Stimulated activated CD8-positive, alpha-beta memory T cell treated with anti-CD3 and anti-CD28 coated beads, Interleukin-15, amount 100 ng/mL, for 4 hours (primary cell): ENCODE measurements at places on chromosomes 3 and 15.

GRCh38 chr15:40075298-40076044 is 33.2 kb downstream of the BMF start:
- DNase-seq: no peak

DNA sequence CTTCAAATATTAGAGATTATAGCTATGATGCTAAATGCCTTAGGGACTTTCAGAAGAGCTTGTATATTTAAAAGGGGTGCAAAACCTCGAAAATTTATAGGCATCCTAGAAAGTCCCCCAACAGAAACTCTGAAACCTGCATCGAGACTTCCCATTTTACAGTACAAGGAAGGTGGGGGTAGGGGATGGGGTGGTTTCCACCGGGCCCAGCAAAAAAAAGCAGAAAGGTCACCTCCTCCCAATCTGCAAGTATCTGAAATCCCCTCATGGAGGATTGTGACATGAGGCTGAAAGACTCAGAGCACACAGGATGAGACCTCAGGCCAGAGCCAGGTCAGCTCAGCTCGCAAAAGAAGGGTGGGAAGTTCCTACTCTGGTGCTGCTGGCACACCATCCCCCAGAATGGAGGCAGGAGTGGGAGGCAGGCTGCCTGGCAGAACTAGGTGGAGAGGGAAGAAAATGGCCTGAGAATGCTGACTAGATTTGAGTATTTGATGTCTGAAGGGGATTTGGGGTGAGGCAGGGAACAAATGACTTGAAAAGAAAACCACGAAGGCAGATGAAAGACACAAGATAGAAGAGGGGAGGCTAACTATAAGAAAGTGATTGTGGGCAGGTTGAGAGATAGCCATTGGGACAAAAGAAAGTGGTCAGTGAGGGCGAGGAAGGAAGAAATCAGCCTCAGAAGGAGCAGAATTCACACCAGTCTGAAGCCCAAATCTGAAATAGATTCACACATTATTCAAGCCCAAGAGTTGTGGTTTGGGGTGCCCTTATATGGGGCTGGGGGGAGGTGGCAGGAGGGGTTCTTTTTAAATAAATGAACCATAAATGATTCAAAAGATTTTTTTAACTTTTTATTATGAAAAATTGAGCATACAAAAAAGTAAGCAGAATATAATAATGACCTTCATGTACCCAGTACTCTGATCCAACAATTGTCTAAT is 22.5 kb upstream of the TSC22D2 start:
- DNase-seq: no peak

- DNase-seq: no peak
These were observed 125.9 kb downstream of the TPRA1 start for GRCh38 chr3:127464642-127465041.

- no peak for DNase-seq
These were observed 25.8 kb downstream of the GREM1 start for GRCh38 chr15:32743411-32744140.

DNA sequence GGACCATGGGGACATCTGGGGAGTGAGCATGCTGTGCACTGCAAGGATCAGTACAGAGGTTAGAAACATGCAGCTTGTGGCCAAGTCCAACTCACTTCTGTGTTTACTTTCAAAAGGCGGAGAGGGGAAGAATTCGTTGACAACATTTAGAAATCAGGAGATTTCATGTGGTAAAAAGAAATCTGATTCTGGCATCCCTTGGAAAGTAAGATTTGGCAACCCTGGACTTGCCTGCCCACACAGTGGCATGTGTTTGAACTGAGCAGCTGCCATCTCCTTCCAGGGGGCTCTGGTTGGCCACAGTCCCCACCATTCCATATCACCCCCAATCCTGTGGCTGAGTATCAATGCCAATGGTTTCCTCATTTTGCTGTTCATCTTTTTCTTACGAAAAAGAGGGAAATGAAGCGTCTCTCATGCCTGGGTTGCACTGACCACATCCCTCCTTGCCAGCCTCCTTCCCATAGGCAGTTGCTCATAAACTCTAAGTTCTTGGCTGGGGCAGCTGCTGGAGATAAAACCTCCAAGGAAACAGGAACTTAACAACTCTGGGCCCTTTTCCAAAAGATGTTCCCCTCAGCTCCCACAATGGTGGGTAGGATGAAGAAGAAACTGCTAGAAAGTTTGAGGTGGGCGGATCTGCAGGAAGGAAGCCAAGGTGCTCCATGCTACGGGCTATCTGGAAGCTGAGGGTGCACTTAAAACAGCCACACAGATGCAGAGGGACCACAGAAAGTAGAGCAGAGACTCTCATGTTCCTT is 29.2 kb downstream of the SLC6A11 start:
- no peak for DNase-seq

DNA sequence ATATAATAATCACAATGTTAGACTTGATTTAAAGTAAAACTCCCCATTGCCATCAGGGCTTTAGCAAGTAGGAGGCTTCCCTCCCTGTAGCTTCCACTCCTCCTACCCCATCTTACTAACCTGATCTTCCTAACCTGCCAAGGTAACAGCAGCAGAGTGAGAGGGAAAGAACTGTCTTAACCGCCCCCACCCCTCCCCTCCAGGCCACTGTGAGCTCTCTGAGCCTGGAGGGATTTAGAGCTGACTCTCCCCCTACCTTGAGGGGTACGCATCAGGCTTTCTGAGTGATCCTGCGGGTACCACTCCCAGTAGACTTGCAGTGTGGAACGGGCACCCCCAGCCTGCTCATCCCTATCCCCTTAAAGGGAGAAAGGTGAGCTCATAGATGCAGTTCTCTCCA is 11.4 kb upstream of the PRSS50 start:
- no peak for DNase-seq

GRCh38 chr3:100454677-100455076 is 37.7 kb upstream of the TMEM45A start:
- DNase-seq: no peak

GRCh38 chr3:149339931-149340309 is 6.5 kb upstream of the TM4SF18 start:
- DNase-seq: no peak

DNA sequence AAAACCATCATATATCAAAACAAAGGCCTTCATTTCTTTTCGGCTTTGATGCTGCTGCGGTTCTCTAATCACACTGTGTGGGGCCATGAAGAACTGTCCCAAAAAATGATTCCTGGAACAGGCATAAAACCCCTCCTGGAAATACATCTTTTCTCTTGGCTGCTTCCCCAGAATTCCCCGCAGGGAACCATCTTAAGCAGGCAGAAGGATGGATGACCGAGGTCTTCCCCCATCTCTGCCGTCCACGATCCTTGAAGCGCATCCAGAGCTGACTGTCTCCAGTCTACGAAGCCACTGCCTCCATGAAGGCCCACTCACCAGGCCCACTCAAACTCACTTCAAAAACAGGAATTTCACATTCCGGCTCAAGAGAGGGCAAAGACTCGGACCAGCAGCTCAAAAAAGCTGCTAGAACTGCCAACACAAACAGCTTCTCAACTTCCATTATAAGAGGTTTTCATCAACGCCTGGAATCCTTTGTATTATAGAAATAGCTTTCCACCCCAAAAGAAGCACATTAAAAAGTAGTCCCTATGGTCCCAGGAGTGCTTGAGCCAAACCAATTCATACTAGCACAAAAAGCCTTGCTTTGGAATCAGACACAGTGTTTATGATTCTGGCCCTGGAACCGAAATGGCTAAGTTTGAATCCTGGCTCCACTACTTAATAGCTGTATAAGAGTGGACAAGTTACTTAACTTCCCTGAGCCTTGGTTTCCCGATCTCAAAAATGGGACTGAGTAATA is 487.5 kb upstream of the WNT5A start:
- no peak for DNase-seq

- no peak for DNase-seq
These were observed 133.3 kb downstream of the ALCAM start for GRCh38 chr3:105499961-105500360.

GRCh38 chr3:69240651-69241568 is 118.5 kb upstream of the LMOD3 start:
- DNase-seq: no peak

DNA sequence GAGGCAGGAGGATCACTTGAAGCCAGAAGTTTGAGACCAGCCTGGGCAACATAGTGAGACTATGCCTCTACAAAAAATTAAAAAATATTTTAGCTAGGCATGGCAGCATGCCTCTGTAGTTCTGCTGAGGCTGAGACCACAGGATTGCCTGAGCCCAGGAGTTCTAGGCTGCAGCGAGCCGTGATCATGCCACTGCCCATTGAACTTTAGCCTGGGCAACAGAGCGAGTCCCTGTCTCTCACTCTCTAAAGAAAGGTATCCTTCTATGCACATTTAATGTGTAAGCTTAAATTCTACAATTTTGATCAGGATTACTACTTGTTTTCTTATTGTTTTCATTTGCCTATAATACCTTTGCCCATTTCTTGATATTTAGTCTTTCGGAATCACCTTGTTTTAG is 26.8 kb downstream of the GALK2 start:
- DNase-seq: no peak

GRCh38 chr15:92990031-92990430 is 89.9 kb downstream of the CHD2 start:
- no peak for DNase-seq

DNA sequence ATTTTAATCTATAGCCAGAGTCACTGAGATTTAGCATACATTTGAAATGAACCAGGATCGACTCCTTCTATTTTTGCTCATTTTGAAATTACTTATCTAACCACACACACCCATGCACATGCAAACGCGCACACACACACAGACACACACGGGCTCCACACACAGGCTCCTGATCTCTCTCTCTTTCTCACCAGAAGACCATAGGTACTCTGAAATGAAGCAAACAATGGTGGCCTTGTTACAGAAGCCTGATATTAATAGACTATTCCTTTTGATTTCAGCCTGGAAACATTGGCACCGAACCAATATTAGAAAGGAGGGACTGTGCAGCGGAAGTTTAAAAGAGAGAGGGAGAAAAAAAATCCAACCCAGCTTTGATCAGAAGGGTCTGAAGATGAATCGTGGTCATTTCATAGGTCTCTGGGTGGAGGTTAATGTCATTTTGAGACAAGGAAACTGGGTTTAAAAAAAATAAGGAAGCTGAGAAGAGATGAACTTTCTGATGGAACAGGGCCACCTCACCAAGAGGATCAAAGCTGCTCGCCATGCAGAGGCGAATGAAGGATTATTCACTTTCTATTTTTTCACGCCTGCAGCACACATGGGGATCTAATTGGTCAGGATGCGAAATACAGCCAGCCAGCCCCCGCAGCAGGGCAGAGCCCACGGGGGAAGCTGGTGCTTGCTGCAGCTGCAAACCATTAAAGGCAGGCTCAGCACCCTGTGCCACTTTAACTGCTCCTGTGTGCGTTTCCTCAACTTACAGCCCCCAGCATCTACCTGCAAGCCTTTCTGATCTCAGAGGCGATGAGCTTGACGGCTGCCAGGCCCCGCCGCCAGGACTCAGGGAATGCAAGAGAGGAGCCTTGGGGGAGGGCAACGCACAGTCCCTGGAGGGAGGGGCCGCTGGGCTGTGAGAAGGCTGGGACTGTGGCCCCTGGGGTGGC is 88.8 kb downstream of the HES1 start:
- no peak for DNase-seq

- no peak for DNase-seq
These were observed 21.0 kb upstream of the PLXNA1 start for GRCh38 chr3:126961791-126962461.

- DNase-seq: no peak
These were observed 1.2 kb downstream of the TRPM7 start for GRCh38 chr15:50685191-50685975.

DNA sequence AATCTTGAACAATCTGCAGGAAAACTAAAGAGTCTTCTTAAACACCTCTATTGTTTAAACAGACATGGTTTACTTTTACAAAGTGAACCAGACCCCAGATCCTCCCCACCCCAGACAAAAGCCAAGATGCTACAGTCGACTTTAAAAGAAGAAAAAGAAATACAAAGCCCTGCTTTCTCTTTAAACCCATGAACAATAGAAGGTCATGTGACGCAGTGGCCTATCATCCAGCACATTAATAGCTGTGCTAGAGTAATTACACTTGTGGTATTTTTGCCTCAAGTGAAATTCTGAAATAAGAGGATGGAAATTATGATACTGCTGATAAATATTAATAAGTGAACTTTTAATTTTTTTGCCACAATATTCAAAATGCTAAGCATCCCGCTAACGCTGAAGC is 613.4 kb downstream of the FOXP1 start:
- no peak for DNase-seq

DNA sequence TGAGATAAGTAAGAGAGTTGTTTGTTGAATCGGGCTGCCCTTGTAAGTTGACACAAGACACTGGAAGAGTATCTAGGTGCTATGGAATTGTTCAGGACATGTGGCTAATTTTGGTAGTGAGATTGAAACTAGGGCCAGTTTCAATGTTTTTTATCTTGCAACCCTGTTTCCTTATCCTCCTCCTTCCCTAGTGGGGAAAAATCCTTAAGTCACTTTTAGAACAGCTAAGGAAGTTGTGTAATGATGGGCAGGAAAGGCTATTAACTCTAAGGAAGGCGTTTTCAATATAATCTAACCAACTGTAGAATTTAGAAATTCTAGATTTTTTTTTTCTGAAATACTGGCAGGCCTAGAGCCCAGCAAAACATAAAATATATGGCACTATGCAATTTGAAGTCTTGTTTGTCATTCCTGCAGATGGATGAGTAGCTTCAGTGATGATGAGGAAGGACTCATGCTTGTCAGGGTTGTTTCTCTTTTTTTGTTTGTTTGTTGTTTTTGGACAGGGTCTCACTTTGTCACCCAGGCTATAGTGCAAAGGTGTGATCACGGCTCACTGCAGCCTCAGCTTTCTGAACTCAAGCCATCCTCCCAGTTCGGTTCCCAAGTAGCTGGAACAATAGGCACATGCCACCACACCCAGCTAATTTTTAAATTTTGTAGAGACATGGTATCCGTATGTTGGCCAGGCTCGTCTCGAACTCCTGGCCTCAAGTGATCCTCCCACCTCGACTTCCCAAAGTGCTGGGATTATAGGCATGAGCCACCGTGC is 27.6 kb upstream of the ADAMTS9 start:
- DNase-seq: no peak

DNA sequence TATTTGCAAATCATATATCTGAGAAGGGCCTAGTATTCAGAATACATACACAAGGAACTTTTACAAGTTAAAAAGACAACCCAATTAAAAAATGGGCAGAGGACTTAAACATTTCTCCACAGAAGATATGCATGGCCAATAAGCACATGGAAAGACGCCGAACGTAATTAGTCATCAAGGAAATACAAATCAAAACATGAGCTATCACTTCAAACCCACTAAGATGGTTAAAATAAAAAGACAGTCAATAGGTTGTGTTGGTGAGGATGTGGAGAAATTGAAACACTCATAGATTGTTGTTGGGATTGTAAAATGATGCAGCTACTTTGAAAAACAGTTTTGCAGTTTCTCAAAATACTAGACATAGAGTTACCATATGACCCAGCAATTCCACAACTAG is 61.2 kb upstream of the NEO1 start:
- DNase-seq: no peak

DNA sequence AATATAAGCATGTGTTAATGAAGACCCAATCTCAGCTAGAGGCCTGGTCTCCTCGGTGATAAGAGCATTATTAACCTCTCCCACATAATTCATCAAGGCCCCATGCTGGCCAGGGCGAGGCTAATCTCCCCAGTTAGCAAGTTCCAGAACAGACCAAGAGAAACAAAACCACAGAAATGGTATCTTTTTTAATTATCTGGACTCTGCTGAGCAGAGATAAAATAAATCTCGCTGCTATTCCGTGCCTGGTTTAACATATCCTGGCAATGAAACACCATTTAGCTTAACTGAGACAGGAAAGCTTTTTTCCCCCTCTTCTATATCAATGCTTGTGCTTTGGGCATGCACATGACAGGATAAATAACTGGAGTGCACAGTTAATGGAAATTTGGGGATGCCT is 72.5 kb upstream of the ARHGEF3 start:
- DNase-seq: no peak
